Muscle of leg (tissue), 16 donors: ENCODE measurements at places on chromosomes 3 and 15.

- peak; percentile 49 for DNase-seq
These were observed 85.5 kb upstream of the LRTM1 start for GRCh38 chr3:55013145-55013925.

- peak; percentile 28 for DNase-seq
These were observed 11.0 kb upstream of the RAB7A start for GRCh38 chr3:128714887-128715491.

GRCh38 chr15:25900431-25900830 lies 37.3 kb upstream of the ATP10A start:
- peak; percentile 83 for DNase-seq

- no peak for DNase-seq
These were observed 1.4 kb downstream of the AHSG start for GRCh38 chr3:186614266-186614596.

DNA sequence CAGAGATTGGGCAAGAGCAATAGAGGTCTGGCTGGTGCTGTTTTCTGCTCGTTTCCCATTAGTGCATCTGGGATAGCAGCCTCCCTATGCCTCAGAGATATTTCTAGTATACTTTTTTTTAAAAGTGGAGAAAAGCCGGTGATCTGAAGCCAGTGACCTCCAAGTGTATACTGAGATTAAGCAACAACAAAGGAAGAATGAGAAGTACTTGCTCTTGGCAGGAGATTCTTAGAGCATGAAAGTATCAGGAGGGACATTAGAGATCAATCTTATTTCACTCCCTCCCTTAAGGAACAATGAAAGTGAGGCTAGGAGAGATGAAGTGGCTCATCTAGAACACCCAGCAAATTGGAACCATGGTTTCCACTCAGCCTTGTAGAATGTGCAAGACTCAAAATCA lies 423.3 kb downstream of the SOX2 start:
- no peak for DNase-seq
